ENCODE measurements at places on chromosomes 4 and X.

GRCh38 chrX:28668303-28668702 lies 81.1 kb downstream of the IL1RAPL1 start:
- no peak for DNase-seq

- no peak for DNase-seq
These were observed 269.4 kb upstream of the FAT4 start for GRCh38 chr4:125045311-125045710.

- DNase-seq = no peak
These were observed at the start of gene FRAS1 for GRCh38 chr4:78057135-78057599. Gene FRAS1, plus strand, starts transcription at chr4:78057323. Its CDS starts 687 bp downstream, at chr4:78058010.

GRCh38 chr4:76087007-76087769 lies 12.7 kb downstream of the ART3 start:
- DNase-seq = no peak

GRCh38 chr4:182711211-182711610 lies 206.0 kb downstream of the DCTD start:
- no peak for DNase-seq

GRCh38 chr4:82043809-82044137 lies 330.0 kb downstream of the HNRNPD start:
- no peak for DNase-seq

DNA sequence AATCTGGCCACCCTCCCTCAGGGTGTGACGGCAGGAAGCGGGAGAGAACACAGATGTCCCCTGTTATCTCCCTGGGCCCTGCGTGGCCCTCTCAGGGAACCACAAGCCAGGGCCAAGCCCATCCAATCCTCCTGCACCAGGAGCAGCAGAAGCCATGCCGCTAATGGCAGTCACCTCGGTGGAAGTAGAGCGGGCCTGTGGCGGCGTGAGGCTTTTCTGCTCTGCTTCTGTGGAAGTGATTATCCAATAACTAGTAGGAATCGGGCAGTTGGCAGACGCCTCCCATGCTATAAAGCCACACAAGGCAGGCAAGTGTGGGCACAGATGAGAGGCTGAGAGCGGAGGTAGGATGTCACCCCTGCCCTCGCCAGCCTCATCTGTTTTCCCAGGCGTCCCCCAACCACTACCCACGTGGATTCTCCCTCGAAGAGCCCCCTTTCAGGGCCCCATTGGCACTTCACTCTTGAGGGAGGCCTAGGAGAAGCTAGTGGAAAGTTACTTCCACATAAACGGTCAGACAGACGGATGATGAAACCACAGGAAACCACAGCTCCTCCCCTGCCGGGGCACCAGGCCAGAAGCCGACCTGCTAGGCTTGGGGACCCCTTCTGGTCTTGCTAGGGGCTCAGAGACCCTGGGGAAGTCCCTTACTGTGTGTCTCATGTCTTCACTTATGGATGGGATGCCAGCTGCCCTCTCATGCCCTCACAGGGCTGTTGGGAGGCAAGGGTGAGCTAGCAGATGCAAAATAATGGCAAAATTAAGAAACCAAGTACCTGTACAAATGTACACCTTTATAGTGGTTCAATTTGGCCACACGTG lies 18.8 kb upstream of the TMSB4X start:
- peak; percentile 49 for DNase-seq

GRCh38 chr4:82797040-82797404 lies 1.6 kb downstream of the SCD5 start:
- no peak for DNase-seq

DNA sequence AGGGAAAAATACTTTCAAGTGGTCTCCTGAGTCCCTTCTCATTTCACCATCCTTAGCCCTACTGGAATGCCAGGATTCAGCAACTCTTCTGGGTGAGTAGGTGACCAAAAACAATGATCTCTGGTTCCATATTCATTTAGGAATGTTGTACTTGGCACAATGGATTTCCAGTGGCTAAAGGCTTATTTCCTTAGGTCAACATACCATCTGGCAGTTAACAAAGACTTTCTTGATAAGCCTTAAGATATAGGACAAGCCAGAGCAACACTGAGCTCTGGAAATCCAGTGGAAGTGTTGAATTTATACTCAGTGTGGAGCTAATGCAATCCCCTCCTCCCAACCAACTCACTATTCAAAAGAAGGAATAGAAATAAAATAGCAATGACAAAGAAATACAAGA lies 139.4 kb upstream of the EMCN start:
- no peak for DNase-seq

DNA sequence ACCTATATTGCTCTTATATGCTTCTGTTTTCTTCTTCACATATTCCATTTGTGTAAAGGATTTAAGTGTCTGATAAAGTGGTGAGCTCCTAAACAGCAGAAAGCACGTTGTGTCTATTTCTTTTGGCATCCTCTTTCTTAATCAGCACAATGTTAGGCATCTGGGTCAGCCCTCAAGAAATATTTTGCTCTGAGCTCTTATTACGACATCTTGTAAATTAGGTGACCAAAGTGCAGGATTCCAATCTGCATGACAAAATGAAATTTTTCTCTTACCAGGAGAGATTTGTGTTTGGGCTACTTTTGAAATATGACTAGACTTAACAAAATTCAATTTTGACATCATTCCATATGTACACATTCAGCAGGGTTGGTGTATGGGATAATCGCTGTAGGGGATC lies 210.0 kb upstream of the IGFBP7 start:
- DNase-seq = no peak

GRCh38 chrX:70508296-70508911 lies 63.8 kb downstream of the DLG3 start:
- no peak for DNase-seq

- DNase-seq = no peak
These were observed 161.7 kb downstream of the BRWD3 start for GRCh38 chrX:80648023-80648422.

GRCh38 chrX:55118574-55118973 lies 29.8 kb downstream of the PAGE2 start:
- DNase-seq = no peak

- DNase-seq = no peak
These were observed 48.6 kb upstream of the MCUB start for GRCh38 chr4:109511414-109511813.

- no peak for DNase-seq
These were observed 571.9 kb upstream of the FAM241A start for GRCh38 chr4:111573386-111573785.

GRCh38 chr4:101345271-101345595 lies 2.1 kb downstream of the PPP3CA start:
- no peak for DNase-seq

GRCh38 chrX:47596256-47596655 lies 14.0 kb downstream of the TIMP1 start:
- DNase-seq = no peak

DNA sequence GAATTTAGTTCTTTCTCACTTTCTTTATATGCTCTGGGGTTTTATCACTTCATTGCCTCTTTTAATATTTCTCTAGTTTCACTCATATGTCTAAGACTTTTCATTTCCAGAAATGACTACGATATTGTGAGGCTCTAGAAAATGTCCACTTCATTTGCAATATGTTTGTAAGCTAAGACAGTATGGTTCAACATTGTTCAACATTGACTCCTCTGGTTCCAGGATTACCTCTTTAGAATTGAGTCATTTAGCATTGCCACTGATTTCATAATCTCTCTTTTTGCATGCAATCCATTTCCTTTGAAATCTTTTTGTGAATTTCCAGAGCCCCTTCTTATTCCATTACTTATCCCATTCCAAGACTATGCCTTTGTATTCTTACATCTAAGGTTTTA lies 32.3 kb downstream of the BBS12 start:
- no peak for DNase-seq

DNA sequence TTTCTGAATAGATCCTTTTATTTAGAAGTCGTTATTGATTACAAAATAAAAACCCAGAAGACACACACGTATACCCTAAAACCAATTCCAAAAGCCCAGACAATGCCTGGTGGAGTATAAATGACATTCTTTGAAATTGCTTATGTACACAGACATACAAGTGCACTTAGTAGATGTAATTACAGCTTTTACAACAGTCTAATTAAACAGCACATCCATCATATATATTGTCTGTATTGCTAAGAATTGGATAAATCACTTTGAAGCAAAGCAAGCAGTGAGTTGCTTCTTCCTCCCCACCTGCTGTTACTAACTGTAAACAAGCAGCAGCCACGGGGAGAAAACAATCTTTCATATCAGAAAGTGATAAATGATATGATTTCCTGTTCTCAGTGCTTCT lies 645.7 kb downstream of the TLL1 start:
- no peak for DNase-seq

- DNase-seq = no peak
These were observed 45.4 kb downstream of the ZNF711 start for GRCh38 chrX:85288992-85289723.

DNA sequence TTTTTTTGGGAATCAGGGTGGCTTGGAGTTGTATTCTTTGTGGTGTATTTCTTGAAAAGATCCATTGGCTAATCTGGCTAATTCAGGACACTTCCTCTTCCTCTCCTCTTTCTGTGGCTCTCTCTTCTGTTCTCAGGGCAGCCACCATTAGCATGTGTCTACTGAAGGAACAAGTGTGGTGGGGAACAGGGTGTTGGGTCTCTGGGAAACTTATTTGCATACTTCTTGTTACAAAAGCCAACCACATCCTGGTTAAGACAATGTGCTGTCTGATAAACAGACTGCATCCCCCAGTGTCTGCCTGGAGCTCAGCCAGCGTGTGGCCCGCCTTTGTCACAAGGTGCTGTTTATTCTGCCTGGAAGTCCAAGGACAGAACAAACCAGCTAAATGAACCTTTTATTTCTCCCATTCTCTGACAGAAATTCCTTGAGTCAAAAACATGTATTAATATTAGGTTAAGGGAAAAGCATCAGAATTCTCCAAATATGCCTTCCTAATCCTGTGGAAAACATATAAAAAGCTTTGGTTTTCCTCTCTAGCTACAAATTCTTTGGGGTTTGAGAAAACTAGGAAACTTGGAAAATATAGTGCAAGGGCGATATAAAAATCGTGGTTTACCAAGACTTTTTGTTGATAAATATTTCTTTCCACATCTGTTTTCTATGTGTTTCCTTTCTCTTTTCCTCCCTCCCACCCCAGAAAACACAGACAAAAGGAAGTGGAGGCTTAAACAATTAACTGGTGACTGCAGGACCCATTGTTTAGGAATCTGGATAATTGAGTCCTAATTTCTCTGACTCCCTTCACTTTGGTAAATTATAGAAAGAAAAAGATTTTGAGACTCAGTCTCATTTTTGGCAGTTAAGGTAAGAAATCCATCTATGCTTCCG lies 203.6 kb downstream of the SPRY1 start:
- peak; percentile 22 for DNase-seq

DNA sequence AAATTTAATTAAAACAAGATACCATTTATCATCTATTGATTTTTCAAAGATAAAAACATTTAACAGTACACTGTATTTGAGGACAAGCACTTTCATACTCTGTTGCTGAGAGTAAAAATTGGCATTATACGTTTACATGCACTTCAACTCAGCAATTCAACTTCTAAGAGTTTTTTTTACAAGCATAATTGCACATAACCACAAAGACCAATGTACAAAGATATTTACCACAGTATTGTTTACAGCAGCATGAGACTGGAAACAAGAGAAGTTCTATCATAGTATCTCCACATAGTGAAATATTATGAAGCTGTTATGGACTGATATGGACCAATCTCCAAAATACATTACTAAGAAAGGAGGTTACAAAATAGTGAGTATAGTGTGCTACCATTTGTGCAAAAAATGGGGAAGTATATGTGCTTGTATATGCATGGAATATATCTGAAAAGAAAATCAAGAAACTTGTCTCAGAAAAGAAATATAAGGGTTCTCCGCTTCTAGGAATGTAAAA lies 10.9 kb downstream of the GAB3 start:
- no peak for DNase-seq

DNA sequence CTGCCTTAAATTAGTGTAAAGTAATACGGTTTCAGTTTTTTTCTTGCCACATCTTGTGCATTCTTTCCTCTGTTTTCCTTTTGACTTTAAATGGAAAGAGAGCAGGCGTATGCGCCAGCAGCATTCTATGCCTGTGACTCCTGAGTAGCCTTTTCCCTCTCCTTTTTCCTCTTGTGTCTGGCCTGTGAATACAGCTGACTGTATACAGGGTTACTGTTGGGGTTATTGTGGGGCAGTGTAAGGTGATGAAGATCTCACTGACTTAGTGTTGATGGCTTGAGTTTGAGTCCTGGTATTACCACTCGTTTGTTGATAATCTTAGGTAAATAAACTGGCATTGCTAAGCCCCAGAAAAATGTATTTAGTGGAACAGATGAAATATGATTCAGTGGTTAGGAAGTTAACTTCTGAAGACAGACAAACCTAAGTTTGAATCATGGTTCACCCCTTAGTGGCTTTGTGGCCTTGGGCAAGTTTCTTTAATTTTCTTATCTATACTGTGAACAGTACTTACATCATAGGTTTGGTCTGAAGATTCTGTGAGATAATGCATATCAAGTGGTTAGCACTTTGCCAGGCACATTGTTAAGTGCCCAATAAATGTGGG lies 105.1 kb downstream of the FNIP2 start:
- DNase-seq = no peak

DNA sequence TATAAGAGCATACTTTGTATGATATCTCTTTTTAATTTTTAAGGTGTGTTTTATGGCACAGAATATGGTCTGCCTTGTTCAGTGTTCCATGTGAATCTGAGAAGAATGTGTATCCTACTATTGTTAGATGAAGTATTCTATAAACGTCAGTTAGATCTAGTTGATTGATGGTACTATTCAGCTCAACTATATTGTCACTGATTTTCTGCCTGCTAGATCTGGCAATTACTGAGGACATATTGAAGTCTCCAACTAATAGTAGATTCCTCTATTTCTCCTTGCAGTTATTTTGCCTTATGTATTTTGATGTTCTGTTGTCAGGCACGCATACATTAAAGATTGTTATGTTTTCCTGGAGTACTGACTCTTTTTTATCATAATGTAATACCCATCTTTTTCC lies 39.8 kb downstream of the AWAT2 start:
- no peak for DNase-seq

DNA sequence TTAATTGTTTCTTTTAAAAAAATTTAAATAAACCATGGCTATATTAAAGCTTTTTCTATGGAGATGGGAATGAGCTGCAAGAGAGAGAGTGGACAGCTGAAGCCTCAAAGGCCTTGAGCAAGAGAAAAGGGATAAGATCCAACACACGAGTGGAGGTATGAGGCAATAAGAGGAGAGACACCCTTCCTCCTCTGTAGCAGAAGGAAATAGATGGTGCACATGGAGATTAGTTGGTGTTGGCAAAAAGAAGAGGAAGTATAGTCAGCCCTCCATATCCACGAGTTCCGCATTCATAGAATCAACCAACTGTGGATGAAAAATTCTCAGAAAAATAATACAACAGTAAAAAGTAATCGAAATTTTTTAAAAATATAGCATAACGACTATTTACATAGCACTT lies 3.2 kb downstream of the CXorf38 start:
- DNase-seq = no peak

- no peak for DNase-seq
These were observed 55.1 kb downstream of the FAM13A start for GRCh38 chr4:89001647-89002445.

DNA sequence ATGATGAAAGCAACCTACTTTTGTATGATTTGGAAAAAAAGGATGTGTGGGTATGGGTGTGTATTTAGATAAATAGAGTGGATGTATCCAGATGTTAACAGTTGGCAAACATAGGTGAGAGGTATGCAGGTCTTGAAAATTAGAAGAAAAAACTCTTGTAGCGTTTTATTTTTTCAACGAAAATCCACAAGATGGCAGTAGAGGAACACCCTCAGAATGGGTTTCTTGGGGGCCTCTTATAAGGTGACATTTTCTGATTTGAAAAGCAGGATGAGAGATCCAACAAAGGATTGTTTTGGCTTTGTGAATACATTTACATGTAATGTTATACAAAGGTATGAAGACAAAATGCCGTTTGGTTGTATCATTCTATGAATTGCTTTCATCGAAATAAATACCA lies 68.3 kb downstream of the FMR1NB start:
- DNase-seq = no peak

All from activated T-cell treated with anti-CD3 and anti-CD28 coated beads for 24 hours (primary cell).